ENCODE measurements at places on chromosomes 12 and 14.

- DNase-seq: no peak
Observed at GRCh38 chr12:89783359-89784060, 74.9 kb upstream of the ATP2B1 start.

DNA sequence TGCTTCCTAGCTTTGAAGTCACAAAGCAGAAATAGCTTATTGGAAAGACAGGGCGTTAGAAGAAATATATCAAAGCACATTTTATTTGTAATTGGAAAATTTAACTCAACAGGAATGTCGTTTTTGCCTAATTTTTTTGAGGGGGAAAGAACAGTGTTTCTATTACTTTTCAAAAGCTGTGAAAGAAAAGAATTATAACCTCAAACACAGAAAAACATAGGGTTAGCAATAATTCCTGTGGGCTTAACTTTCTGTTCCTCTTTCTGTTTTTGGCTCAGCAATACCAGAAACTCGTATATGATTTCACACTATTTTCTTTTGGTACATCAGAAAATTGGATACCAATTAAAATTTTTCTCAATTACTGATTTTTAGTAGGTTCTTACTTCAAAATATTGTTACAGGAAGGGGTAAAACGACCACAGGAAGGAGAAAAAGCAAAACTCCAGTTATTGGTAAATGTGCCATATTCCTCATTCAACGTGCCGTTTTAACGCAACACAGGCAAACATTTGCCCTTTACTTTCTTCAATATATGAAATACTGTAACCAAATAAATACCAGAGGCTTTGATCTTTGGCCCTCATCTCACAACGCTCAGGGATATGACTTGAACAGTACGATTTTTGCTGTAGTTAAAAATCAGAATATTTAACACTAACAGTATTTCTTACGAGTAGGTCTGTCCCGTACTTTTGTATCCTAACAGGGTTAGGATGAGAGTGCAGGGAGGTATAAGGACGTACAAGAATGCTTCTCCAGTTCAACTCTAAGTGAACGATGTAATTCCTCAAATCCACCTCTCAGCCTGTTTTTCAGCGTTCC is 1.3 kb upstream of the RNU6-7 start:
- DNase-seq: no peak

DNA sequence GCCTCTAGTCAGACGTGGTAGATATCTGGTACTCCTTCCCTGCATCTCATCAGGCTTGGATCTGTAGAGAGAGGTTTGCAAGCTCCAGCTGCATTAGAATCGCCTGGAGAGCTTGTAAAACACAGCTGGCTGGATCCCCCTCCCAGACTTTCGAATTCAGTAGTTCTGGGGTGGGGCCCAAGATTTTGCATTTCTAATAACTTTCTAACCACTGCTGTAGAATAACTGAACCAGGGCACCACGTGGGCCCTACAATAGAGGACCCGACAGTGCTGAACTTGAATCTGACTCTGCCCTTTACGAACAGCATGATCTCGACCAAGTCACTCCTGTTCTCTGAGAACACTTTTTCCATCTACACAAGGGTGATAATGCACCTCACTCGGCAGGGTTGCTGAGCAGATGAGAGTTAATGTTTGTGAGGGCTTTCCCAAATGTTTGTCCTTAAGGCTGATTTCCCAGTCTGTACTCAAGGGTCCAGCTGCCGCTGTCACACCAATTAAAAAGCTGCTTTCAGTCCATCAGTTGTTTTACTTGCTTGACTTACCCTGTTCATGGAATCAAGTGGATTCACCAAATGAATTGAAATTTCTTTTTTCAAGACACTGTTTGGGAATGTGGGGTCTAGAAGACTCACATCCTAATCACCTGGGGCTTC is 86.6 kb upstream of the SLC24A4 start:
- no peak for DNase-seq

- no peak for DNase-seq
Observed at GRCh38 chr14:64733321-64733720, 29.1 kb downstream of the PLEKHG3 start.

DNA sequence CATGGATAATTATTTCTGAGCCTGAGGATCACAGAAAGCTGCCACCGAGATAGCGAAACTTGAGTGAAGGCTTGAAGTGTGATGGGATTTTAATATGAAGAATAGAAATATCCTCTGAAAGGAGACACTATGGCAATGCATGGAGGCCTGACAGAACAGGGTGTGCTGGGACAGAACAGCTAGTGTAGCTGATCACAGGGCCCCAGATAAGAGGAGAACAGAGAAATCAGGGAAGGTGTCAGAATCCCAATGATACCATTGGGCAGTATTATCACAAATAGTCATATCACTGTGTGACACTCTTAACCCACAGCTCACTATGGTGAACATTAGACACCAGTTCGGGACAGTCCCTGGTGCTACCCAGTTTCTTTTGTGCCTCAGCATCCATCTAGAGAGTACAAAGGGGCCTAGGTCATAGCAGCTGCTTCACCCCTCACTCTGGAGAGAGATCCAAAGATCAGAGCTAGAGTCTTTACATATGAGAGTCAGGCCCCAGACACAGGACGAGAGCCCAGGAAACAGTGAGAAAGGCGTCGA is 506 bp upstream of the OR10P1 start:
- DNase-seq: no peak

- no peak for DNase-seq
Observed at GRCh38 chr12:123498126-123498825, 35.2 kb downstream of the RILPL1 start.
